ENCODE measurements at places on chromosomes 1 and 21. TPM values are rescaled to one million over a fixed set of nuclear protein-coding genes. Genes with fewer than 3 reads are reported as not detected.

DNA sequence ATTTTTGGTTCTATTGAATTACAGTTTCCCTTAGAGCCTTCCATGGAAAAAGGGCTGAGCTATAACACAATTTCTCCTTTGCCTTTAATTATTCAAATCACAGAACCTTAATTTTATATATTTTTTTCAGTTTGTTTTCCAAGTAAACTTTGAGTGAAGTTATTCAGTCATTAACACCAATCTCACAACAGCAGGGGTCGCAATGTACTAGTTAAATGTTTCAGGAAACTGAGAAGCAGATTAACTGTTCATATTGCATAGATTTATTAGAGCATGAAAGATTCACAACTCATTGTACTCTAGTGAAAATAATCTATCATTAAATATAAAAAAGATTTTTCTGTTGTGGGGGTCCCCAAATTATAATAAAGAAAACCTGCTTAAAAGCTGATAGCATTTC is 64.1 kb downstream of the KIFAP3 start:
- DNase-seq = no peak

DNA sequence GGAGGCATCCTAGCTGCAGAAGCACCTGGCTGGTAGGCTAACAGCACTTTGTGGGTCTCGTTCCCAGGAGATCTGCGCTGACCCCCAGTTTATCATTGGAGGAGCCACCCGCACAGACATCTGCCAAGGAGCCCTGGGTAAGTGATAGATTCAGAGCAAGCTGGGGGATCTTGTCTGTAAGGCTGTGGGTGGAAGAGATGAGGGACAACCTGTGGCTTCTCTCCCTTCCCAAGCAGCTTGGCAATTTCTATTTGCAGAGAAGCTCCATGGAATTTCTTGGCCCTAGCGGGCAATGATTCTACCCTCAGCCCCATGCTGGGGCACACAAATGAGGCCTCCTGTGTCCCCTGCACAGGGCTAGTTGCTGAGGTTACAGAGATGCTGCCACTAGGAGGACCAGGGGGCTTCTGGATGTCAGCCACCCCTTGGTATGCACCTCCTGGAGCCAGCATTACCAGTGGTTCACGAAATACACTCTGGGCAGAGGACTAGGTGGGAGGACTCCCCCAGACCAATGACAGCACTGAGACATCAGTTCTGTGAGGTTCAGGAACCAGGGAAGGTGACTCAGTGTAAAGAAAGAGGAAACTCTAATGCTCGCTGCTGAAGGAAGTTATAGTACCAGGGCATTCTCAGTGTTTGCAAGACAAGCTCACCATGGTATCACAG is 5.5 kb downstream of the CAPN2 start:
- no peak for DNase-seq

DNA sequence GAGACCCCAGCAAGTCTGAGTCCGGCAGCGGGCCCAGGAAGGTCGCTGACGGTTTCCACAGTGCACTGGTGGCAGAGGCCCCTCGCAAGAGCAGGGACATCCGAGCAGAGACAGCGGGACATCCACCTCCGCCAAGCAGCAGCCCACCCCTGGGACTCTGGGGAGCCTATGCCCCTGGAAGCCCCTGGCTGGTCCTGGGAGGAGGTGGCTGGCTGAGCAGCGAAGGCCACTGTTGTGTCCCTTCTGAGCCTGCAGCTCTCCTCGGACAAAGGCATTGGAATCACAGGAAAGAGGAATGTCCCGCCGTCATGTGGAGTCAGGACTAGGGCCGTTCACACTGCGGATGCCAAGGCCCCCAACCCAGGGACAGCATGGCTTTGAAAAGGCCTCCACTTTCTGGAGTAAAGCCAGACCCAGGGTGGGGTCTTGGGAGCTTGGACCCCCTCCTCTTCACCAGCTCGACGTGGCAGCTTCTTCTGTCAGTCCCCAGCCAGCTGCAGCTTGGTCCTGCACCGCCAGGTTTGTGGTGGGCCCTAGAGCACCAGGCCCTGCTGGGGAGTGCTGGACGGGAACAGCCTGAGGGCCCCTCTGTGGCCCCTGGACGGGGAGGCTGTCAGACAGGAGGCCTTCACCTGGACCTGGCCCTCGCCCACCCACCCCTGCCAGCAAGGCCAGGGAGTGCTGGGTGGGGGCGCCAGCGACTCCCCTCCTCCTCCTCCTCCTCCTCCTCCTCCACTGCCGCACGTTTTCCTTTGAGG is 1.4 kb downstream of the MEGF6 start:
- no peak for DNase-seq

GRCh38 chr1:219322766-219323165 is 149.1 kb downstream of the LYPLAL1 start:
- DNase-seq = no peak

DNA sequence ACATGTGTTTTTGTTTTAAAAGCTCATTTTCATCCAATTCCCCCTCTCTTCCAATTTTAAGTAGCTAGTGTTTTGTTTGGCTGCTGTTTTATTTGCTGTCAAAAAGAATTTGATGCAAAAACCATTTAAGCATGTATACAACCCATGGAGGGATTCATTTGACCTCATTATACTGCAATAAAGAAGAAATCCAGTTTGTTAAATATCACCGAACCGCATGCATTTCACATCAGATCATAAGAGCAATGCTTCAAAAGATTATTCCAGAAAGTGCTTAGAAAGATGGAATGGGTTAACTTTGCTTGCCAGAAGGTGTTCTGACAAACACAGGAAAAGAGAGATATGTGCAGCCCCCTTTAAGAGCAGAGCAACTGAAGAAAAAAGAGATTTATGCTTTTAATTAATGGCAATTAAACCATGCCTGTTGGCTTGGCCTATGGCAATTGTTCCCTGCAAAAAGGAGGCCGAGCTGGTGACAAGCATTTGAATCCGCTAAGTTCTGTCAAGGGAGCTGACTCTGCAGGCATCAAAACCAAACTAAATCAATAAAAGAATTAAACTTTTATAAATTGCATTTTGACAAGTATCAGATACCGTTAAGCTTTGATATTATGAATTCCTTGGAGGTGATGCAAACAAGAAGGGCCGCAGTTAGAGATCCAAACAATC is 14.4 kb upstream of the BARHL2 start:
- no peak for DNase-seq

DNA sequence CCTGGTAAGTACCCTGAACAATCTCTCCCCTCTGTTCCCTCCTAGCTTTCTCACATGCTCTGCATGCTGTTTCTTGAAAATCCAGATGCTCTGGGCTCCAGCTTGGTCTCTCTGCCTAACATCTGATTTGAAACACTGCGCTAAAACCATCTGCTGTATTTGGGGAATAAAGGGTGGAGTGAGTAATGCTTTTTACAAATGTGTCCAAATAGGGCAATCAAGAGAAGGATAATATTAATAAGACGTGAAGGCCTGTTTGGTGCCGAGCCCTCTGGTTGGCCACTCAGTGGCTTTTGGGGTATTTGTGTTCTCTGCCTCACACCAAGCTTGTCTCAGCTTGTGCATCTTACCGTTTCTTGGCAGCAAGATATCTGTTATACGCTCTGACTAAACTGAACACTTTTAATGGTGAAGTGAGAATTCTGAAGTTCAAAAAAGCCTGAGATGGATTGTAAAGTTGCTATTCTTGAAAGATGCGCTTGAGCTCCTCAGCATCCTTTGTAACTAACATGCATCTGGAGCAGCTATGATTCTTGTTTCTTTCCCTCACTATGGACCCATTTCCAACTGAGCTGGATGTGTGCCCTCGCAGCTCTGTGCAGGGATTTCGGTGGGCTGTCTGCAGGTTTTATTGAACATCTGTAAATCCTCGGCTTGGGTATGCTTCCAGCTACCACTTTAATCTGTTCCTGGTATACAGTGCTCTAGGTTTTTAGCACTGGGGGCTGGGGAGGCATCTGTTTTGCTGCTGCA is 269.4 kb downstream of the RWDD3 start:
- no peak for DNase-seq

- no peak for DNase-seq
Measured at GRCh38 chr1:65230731-65231481, 78.4 kb upstream of the DNAJC6 start.

GRCh38 chr1:17045634-17046333 is 8.0 kb downstream of the SDHB start:
- no peak for DNase-seq

GRCh38 chr1:23278717-23279116 is 61.4 kb upstream of the HTR1D start:
- DNase-seq = no peak

DNA sequence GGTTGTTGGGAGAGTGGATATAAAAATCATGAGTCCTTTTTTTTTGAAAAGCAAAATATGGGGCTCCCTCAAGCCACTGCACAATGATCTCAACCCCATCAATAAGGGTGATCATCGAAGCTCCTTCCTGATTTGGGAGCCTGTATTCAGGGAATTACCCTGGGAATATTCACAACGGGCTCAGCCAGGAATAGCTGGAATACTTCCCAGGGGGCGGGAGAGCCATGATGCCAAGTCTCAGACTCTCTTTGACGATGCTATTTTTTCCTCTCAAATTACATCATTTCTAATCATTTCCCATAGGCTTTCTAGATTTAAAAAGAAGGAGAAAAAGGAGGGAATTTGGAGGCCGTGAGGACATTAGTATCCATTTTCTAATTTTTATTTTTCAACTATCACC is 18.4 kb downstream of the OLIG1 start:
- DNase-seq = no peak

DNA sequence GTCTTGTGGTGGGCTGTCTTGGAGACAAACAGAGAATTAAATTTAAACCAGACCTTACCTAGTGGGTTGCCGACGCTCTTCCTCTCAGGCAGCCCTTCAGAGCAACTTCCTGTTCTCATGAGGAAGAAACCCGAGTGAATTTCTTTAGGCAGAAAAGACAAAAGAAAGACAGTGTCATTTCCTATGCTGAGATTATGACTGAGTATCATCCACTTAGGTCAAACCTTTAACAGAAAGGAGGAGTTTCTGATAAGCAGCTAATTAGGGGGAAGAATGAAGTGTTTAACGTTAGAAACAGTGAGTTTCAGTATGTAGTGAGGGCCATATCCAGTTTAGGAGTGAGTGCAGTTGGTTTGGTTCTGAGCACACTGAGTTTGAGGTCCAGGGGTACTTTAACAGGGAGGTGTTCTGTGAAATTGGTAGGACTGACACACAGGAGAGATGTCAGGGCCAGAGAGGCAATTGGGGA is 38.7 kb downstream of the FASLG start:
- DNase-seq = no peak

GRCh38 chr1:3905266-3905952 is 5.3 kb upstream of the C1orf174 start:
- no peak for DNase-seq

GRCh38 chr1:53369034-53369750 is 41.3 kb upstream of the LRP8 start:
- DNase-seq = no peak

- DNase-seq = no peak
Measured at GRCh38 chr1:24980836-24981630, 51.0 kb upstream of the RUNX3 start.

- no peak for DNase-seq
Measured at GRCh38 chr1:157004327-157004726, 41.2 kb downstream of the ARHGEF11 start.

GRCh38 chr21:46184625-46185555 is 631 bp upstream of the SPATC1L start:
- DNase-seq = peak; percentile 95

GRCh38 chr21:26844258-26845065 is 747 bp downstream of the ADAMTS1 start:
- peak; percentile 80 for DNase-seq

DNA sequence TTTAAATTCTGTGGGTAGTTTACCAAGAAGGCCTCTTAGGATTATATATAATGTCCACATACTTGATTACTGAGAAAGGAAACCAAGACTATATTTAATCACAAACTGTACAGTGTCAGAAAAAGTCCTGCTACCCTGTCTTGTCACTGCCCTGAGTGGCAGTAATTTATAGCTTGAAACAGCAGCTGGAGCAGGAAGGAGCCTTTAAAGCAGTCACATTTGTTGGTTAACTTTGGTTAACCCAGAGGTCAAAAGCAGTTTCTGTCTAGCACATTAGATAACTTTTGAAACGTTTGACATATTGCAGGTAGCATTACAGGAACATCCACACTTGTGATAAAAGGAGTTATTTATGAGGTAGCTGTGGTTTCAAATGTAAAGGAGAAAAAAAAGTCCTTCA is 161.7 kb downstream of the ROR1 start:
- DNase-seq = no peak

- no peak for DNase-seq
Measured at GRCh38 chr1:243890576-243890975, 40.5 kb upstream of the AKT3 start.

DNA sequence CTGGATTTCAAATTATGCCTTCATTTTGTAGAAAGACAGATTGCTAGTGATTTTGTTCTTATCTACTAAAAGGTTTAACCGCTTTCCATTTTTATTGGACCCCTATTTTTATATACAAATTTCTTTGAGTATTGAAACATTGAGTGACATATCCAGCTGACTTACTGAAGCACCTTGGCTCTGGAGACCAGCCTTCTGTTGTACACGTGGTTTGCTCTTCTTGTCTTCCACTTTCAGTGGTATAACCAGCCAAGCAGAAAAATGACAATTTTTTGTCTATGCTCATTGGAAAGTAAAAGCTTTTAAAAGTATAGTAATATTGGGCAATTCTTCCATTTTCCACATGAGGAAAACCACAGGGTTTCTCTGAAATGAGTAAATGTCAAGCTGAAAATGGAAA is 4.4 kb downstream of the F13B start:
- DNase-seq = no peak

GRCh38 chr1:69985376-69985775 is 220.0 kb downstream of the LRRC40 start:
- no peak for DNase-seq

- peak; percentile 41 for DNase-seq
Measured at GRCh38 chr1:78651241-78651640, 1.6 kb downstream of the IFI44 start.

- DNase-seq = no peak
Measured at GRCh38 chr1:198648592-198648991, 9.8 kb downstream of the PTPRC start.

DNA sequence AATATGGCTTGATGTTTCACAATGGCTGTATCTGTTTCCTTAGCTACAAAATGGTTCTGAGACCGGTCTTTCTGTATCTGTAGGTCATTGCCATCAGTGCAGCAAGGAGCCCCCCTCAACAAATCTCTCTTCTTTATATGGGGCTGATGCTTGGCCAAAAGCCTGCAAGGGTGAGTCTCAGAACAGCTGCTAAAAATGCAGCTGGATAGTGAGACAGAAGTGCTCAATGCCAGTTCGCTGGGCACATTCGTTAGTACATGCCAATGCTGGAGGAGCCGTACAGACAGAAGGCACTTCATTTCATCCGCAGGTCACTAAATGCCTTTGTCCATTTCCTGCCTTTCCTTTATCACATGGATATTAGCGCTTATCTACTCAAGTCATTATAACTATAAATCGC is 67.3 kb downstream of the RUNX1 start:
- DNase-seq = no peak

- DNase-seq = no peak
Measured at GRCh38 chr1:147444381-147444780, 96.9 kb upstream of the BCL9 start.

CLCNKB gene
- 2.2 TPM for total RNA-seq

FMO2 gene
- 59.4 TPM for total RNA-seq

NOS1AP gene
- total RNA-seq = 3.5 TPM

KRTAP21-2 gene
- not detected for total RNA-seq

TSPAN2 gene
- total RNA-seq = 10.3 TPM

RGS5 gene
- 246 TPM for total RNA-seq

FAAH gene
- 5.5 TPM for total RNA-seq

SMAP2 gene
- total RNA-seq = 16.3 TPM

FLG2 gene
- not detected for total RNA-seq
